ENCODE measurements at places on chromosomes 2 and 18. TPM values are rescaled to one million over a fixed set of nuclear protein-coding genes. Genes with fewer than 3 reads are reported as not detected.

SLC5A7 gene
- total RNA-seq = 1.8 TPM

SSB gene
- 139 TPM for total RNA-seq

STARD6 gene
- total RNA-seq = not detected

PSMA8 gene
- total RNA-seq = 0.29 TPM

ABCG5 gene
- total RNA-seq = not detected

VIT gene
- total RNA-seq = not detected

CCDC178 gene
- total RNA-seq = not detected

CHRNG gene
- total RNA-seq = not detected

RGPD3 gene
- total RNA-seq = 0.38 TPM

EML6 gene
- total RNA-seq = 2.6 TPM

ALPG gene
- total RNA-seq = not detected

C2orf72 gene
- total RNA-seq = 11.1 TPM

XDH gene
- total RNA-seq = 4.8 TPM

FRZB gene
- 45.5 TPM for total RNA-seq

ATP5F1A gene
- 390 TPM for total RNA-seq

ASXL3 gene
- 23.0 TPM for total RNA-seq

LOXL3 gene
- total RNA-seq = 23.4 TPM

RBKS gene
- 5.4 TPM for total RNA-seq

LIMS3 gene
- 0.93 TPM for total RNA-seq

IL1R1 gene
- total RNA-seq = 1.3 TPM

FZD7 gene
- 74.4 TPM for total RNA-seq

LBX2 gene
- 9.3 TPM for total RNA-seq

PLA2R1 gene
- total RNA-seq = 1.7 TPM

DPYSL5 gene
- total RNA-seq = 70.3 TPM

AKAIN1 gene
- not detected for total RNA-seq

FBXO48 gene
- 1.2 TPM for total RNA-seq

MC2R gene
- not detected for total RNA-seq

NPPC gene
- not detected for total RNA-seq

ZC3H6 gene
- 7.3 TPM for total RNA-seq

KCNE4 gene
- total RNA-seq = 0.72 TPM

TMEM17 gene
- 5.9 TPM for total RNA-seq

PROC gene
- total RNA-seq = 25.3 TPM

UGT1A3 gene
- total RNA-seq = not detected

SKOR2 gene
- not detected for total RNA-seq

UCN gene
- 2.4 TPM for total RNA-seq

CROCC2 gene
- 0.36 TPM for total RNA-seq

RTP5 gene
- not detected for total RNA-seq

MROH2A gene
- total RNA-seq = not detected

NDUFAF7 gene
- 27.6 TPM for total RNA-seq

OR6B2 gene
- not detected for total RNA-seq
